ENCODE measurements at places on chromosomes 4 and X. TPM values are rescaled to one million over a fixed set of nuclear protein-coding genes. Genes with fewer than 3 reads are reported as not detected.

Gene COL4A6
- total RNA-seq = 0.47 TPM

DNA sequence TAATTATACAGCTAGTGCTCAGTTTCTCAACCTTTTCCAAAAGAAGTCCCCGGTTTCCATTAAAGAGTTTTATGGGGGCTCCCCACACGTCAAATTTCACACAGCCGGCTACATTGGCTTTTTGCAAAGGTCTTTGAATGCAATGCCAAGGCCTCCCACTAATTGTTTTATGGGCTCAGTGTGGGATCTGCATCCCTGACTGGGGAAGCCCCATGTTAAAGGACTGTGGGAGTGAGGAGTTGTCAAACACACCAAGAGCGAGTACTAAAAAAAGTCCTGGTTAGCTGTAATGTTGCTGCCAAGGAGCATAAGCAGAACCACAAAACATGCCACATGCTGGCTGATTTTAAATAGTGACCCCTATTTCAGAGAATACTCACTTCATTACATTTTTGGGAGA lies 162.6 kb downstream of the BMPR1B start:
- DNase-seq = no peak

- DNase-seq = no peak
These were observed 460.6 kb downstream of the NAF1 start for GRCh38 chr4:162706051-162706450.

Gene ANXA5
- 408 TPM for total RNA-seq

DNA sequence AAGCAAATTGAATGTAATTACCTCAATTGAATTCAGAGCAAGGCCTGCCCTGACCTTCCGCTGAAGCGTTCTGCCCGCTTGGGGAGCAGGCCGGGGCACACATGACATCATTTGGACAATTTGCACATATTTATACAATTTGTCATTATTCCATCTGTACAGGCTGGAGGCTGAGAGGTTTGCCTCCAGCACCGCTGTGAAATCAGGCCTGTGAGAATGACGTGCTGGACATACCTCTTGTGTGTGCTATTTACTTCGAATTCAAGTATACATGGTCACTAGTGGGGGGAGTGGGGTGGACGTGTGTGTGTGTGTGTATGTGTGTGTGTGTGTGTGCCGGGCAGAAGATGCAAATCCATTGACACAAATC lies 285.6 kb downstream of the SHOX start:
- peak; percentile 18 for DNase-seq

DNA sequence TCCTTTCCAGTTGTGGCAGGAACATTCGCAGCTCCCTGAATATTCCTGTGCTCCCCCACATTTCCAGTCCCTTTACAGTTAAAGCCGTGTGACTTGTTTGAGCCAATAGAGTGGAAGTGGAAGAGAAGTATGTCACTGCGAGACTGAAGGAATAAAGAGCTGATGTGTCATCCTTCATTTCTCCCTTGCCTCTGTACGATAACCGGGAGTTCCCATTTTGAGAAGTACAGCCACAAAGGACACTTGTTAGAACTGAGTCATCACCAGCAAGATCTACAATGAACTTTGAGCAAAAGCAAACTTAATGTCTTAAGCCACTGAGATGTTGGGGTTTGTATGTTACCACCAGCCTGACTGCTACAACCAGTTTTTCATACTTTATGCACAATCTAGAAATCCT lies 92.3 kb downstream of the SPRY1 start:
- DNase-seq = peak; percentile 72

DNA sequence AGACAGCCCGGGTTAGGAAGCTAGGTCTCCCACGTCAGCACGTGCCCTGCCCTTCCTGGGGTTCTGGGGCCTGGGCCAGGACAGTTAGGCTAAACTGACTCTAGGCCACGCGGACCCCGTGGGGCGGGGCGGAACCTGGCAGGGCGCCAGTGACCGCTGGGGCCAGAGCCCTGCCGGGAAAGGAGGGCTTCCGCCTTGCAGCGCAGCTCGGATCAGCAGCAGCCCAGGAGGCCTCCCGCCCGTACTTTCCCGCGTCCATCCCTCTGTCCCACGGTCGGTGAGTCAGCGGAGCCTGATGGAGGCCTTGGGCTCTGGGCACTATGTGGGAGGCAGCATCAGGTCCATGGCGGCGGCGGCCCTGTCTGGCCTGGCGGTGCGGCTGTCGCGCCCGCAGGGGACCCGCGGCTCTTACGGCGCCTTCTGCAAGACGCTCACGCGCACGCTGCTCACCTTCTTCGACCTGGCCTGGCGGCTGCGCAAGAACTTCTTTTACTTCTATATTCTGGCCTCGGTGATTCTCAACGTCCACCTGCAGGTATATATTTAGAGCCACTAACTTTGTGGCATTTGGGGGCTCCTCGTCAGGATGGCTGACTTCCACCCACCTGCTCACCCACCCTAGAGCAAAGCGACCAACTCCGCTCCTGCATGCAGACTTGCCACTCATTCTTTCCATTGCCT lies at the start of gene SMIM10:
Gene SMIM10 (plus strand): TSS at position 191 of the 681 bp plus-strand sequence. CDS start 105 bp downstream, at position 296.
- peak; percentile 93 for DNase-seq

Gene MGARP
- 4.7 TPM for total RNA-seq

GRCh38 chrX:431056-431455 lies 44.3 kb upstream of the PPP2R3B start:
- no peak for DNase-seq

GRCh38 chr4:61214680-61215079 lies 14.6 kb downstream of the ADGRL3 start:
- DNase-seq = no peak

GRCh38 chr4:173420801-173421200 lies 21.9 kb upstream of the SCRG1 start:
- peak; percentile 7 for DNase-seq

DNA sequence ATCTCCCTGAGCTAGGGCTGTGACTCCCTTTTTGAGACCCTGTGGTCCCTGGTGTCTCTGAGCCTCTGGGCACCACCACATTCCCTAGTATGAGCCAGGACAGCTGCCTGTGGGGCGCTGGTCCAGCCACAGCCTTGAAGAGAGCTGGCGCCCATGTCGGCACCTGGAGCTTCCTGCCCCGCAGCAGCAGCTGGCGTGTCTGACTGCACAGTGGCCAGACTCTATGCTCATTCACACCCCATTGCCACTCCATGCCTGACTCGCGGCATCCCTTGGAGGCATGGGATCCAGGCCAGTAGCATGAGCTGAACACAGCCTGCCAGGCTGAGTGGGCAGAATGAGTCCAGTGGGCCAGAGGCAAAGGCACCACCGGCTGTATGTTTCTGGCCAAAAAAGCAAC lies 8.3 kb upstream of the SPP1 start:
- no peak for DNase-seq

DNA sequence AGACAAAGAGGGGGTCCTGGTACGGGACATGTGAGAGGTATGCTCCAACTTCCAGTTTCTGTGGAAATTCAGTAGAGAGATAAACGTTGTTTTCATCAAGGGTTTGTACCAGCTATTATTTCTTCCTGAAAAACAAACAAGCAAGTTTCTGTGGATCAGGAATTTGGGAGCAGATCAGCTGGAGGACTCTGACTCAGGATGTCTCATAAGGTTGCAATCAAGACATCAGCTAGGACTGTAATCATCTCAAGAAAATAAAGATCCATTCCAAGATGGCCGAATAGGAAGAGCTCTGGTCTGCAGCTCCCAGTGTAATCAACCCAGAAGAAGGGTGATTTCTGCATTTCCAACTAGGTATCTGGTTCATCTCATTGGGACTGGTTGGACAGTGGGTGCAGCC lies 23.5 kb upstream of the NFKB1 start:
- no peak for DNase-seq

GRCh38 chr4:130074096-130074495 lies 978.1 kb downstream of the C4orf33 start:
- DNase-seq = no peak

GRCh38 chrX:41984628-41985027 lies 61.3 kb upstream of the CASK start:
- peak; percentile 68 for DNase-seq

GRCh38 chrX:65643531-65644052 lies 23.9 kb upstream of the MSN start:
- DNase-seq = peak; percentile 83

GRCh38 chr4:84063619-84064018 lies 435.5 kb downstream of the NKX6-1 start:
- no peak for DNase-seq

Gene ERAS
- not detected for total RNA-seq

Gene GPC3
- total RNA-seq = not detected

- no peak for DNase-seq
These were observed 17.1 kb upstream of the MAN2B2 start for GRCh38 chr4:6557856-6558255.

GRCh38 chr4:174449944-174450785 lies 72.1 kb downstream of the HPGD start:
- DNase-seq = no peak

Gene NXF2
- total RNA-seq = not detected

GRCh38 chrX:74179499-74179898 lies 124.5 kb upstream of the ZCCHC13 start:
- peak; percentile 48 for DNase-seq

DNA sequence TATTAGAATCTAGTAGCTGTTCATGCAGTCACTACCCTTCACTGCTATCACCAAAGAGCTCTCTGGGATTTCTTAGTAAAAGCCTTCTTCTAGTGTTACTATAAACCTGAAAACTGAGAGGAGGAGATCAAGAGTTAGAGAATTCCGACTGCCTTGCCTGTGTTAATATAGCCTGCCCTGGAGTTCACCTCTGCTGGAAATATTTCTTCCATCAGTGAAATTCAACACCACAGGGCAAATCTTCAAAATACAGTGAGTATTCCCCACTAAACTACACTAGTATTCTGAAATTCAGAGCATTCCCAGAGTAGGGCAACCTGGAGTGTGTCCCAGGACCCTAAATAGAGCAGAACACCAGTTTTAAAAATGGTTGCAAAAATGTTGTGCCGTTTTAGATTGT lies 301.1 kb downstream of the ARHGAP24 start:
- peak; percentile 62 for DNase-seq

DNA sequence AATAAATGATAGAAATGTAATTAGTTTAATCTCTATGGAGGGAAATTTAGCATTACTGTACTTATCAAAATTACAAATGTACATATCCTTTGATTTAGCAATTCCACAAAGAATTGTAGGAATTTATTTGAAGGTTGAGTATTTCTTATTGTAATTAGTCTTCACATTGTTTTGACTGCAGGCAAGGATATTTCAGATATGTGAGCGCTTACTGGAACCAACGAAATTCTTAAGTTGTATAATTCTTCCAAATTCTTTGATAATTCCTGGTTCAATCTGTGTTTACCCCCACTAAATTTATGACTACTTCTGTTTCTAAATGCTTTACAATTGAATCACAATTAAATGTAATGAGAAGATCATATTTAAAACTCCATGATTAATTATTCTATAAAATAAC lies 26.9 kb upstream of the WWC2 start:
- DNase-seq = no peak

DNA sequence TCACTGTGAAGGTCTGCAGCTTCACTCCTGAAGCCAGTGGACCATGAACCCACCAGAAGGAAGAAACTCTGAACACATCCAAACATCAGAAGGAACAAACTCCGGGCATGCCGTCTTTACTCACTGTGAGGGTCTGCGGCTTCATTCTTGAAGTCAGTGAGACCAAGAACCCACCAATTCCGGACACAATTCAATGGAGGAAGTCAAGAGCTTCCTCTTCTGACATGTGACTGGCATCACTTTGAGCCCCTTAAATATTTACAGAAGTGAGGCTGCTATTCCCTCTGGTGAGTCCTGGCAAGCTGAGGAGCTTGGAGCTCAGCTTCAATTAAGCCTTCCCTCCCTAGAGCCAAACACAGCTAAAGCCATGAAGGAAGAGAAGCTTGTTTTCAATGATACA lies 103.5 kb upstream of the SRD5A3 start:
- no peak for DNase-seq

- DNase-seq = no peak
These were observed 8.3 kb downstream of the SPON2 start for GRCh38 chr4:1164040-1164439.

Gene CT45A3
- total RNA-seq = not detected

DNA sequence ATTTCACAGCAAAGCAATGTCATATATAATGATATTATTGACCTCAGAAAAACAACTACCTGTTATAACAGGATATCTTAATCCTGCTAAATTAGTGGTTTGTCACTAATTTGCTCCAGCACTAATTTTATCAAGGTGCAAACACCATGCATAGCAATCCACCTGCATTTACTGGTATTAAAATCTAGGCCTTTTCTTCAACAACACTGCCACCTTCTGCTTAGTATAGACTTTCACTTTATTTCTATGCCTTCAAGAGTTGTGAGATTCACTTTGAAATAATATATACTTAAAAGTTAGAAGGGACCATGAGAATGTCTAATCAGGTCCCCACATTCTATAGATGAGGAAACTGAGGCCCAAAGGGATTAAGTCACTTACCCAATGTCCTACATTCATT lies 82.1 kb upstream of the IQCM start:
- peak; percentile 21 for DNase-seq

DNA sequence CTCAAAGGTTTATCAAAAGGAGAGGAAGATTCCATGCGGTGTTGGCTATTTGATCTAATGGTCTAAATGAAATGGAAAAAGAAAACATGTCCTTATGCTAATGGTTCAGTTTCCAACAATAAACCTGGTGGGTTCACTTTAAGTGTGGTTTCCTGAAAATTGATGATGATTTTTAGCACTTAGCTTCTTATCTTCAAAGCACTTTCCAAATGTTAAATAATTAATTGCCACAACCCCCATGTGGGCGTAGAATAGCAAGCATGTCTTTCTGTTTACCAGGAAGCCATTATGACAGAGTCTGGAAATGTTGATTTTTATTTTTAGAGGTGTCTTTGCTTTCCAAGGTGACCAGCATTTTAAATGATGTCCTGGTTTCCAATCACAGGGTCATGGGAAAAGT lies 134.8 kb upstream of the SLC4A4 start:
- DNase-seq = no peak

DNA sequence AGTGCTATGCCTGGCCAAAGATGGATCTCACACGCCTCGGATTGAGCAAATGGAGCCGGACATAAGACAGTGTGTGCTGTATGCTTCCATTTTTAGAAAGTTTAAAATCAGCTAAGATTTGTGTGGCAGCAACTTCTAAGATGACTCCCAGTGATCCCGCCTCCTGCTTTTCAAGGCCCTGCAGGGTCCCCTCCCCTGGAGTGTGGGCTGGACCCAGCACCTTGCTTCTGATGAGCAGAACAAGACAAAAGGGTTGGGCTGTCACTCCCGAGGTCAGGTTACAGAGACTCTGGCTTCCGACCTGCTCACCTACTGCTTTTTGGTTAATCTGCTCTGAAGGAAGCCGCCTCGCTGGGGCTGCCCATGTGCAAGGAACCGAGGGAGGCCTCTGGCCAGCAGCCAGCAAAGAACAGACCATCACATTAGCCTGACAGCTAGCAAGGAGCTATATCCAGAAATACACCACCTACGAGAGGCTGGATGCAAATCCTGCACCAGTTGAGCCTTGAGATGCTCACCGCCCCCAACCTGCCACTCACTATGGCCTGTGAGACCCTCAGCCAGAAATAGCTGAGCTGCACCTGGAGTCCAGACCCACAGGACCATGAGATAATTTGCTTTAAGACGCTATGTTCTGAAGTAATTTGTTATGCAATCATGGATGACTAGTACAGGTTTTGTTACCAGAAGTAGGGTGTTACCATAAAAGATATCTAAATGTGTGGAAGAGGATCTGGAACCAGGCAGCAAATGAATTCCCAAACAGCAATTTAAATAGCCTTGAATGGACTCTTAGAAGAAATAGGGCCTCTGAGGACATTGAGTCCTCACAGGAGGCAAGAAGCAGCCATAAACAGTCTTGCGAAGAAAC lies 47.6 kb downstream of the CRMP1 start:
- DNase-seq = no peak

GRCh38 chr4:87908336-87908735 lies 67.2 kb upstream of the SPP1 start:
- no peak for DNase-seq
